Hypothalamus (tissue), 51 donors: ENCODE measurements at places on chromosomes 5 and 9.

GRCh38 chr5:56303511-56303910 is 70.4 kb upstream of the ANKRD55 start:
- DNase-seq, result no peak

GRCh38 chr9:124105266-124105665 is 93.7 kb downstream of the LHX2 start:
- DNase-seq, result no peak

GRCh38 chr5:25649628-25650265 is 1005.0 kb upstream of the CDH10 start:
- no peak for DNase-seq

GRCh38 chr5:157594257-157594656 is 18.7 kb upstream of the ADAM19 start:
- no peak for DNase-seq

DNA sequence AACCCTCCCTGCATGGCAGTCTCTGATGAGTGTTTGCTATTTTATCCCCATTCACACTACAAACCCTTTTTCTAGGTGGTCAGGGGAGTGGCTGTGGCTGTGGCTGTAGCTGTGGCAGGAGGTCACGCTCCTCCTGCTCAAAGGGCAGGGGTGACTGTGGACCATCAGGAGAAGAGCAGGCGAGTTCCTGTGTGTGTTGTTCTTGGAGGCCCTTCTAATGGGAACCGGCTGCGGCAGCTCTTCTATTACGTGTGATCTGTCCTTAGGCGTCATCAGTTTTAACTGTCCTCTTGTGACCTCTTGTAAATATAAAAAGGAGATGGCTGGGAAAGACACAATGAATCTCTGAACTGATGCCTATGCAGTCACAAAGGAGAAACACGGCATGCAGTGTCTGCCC is 65.1 kb downstream of the ANKH start:
- DNase-seq, result no peak

GRCh38 chr5:89213573-89213972 is 330.6 kb upstream of the MEF2C start:
- DNase-seq, result no peak

DNA sequence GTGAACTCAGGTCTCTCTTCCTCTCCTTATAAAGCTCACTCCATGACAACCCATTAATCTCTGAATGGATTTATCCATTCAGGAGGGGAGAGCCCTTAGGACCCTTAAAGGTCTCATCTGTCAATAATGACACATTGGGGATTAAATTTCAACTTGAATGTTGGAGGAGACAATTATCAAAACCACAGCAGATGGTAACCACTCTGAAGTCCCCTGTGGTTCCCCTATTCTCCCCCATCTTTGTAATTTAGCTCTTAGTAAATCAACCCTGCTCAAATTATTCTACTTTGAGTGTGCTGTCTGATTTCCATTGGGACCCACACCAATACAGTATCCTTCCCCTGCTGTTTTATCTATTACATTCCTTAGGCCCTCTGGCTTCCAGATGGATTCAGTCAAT is 72.0 kb upstream of the RAI14 start:
- no peak for DNase-seq

GRCh38 chr9:10566848-10567247 is 46.0 kb downstream of the PTPRD start:
- no peak for DNase-seq

DNA sequence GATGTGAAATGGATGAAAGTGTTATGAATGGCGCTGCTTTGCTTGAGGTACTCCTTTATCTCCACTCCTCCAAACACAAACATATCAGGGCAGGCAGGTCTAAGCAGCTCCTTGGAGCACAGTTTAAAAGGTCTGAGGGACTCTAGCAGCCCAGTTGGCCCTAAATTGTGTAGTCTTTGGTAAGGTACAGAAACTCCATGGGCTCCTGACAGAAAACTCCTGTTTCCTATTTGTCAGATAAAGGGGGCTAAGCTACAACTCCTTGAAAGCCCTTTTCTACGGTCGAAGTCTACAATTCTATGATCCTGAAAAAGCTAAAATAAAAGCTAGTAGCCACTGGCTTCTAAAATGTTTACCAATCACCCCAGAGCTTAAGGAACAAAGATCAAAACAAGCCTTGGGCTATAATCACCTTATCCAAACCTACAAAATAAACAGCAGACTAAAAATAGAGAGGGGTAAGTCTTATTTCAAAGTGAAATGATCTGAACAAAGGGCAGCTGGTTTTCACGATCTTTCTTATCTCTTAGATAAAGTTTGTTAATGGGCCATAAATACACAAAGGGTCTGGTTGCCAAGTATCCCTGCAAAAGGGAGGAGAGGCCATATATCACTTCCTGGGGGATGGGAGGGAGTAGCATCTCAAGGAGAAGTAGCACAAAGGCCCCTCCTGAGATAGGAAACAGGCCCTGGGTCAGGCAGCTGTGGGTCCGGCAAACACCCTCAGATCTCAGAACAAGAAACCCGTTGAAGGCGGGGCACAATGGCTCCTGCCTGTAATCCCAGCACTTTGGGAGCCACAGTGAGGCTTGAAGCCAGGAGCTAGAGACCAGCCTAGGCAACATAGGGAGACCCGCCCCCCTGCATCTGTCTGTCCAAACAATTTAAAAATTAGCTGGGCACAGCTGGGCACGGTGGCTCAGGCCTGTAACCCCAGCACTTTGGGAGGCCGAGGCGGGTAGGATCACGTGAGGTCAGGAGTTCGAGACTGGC is 28.3 kb upstream of the DENND4C start:
- no peak for DNase-seq

- DNase-seq, result no peak
Measured at GRCh38 chr9:135217836-135218235, 130.4 kb downstream of the OLFM1 start.

- DNase-seq, result no peak
Measured at GRCh38 chr5:71651579-71651978, 64.4 kb downstream of the MCCC2 start.

- no peak for DNase-seq
Measured at GRCh38 chr9:96449523-96449844, 485 bp upstream of the HABP4 start.

DNA sequence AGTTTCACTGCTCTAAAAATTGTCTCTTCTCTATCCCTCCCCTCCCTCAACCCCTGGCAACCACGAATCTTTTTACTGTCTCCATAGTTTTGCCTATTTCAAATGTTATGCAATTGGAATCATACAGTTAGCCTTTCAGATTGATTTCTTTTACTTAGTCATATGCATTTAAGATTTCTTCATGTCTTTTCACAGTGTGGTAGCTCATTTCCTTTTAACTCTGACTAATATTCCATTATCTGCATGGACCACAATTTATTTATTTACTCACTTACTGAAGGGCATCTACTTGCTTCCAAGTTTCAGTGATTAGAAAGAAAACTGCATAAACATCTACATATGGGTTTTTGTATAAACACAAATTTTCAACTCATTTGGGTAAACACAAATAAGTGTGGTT is 372.3 kb downstream of the CDH18 start:
- DNase-seq, result no peak

- no peak for DNase-seq
Measured at GRCh38 chr5:158640593-158640980, 459.1 kb downstream of the EBF1 start.

- no peak for DNase-seq
Measured at GRCh38 chr9:108351571-108351970, 504.2 kb downstream of the ACTL7B start.

- no peak for DNase-seq
Measured at GRCh38 chr5:137753691-137754187, 424 bp downstream of the HNRNPA0 start.

GRCh38 chr5:101482931-101483330 is 579.8 kb upstream of the ST8SIA4 start:
- DNase-seq, result no peak

DNA sequence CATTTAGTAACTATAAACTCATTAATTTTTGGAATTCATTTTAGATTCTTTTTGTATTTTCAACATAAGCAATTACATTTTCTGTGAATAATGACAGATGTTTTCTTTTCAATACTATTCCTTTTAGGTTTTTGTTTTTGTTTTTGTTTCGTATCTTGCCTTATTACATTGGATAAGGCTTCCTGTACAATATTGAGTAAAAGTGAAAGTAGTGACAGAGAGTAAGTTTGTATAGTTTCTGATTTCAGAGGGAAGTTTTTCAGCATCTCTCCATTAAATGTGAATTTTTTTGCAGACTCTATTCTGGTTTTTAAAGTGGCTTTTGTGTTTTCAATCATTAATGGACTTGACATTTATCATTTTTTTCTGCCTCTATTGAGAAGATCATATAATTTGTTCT is 12.8 kb upstream of the CAMK4 start:
- DNase-seq, result no peak

GRCh38 chr5:149388498-149389190 is 9.6 kb upstream of the IL17B start:
- no peak for DNase-seq
